Brain (organoid and tissue), 16 donors: ENCODE measurements at places on chromosomes 12 and 14.

DNA sequence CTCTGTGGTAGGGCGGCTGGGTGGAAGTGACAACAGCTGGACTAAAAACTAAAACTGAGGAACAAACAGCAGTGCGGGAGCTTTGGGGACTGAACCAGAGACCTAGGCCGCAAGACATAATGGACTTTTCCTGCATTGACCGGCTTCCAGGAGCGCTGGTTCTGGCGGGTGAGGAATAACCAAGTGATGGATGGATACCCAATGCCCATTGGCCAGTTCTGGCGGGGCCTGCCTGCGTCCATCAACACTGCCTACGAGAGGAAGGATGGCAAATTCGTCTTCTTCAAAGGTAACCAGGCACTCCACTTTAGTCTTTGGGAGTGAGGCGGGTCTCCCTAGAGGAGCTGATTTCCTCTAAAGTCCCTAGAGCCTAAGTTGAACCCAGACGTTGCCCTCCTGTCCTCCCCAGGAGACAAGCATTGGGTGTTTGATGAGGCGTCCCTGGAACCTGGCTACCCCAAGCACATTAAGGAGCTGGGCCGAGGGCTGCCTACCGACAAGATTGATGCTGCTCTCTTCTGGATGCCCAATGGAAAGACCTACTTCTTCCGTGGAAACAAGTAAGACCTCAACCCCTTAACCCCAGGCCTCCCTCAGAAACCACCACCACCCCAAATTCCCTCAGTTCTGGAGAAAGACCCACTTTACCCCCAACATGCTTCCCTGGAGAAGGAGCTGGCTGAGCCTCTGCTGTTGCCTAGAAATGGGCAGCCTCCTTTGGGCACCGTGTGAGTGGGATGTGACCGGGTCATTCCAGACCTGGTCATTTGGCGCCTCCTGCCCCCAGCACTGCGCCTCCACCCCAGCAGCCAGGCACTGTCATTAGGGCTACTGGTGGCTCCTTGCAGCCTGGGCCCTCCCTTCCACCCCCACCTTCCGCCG is 8.1 kb downstream of the MMP14 start:
- DNase-seq = no peak

- no peak for DNase-seq
Measured at GRCh38 chr12:68435299-68435637, 103.1 kb upstream of the MDM1 start.

DNA sequence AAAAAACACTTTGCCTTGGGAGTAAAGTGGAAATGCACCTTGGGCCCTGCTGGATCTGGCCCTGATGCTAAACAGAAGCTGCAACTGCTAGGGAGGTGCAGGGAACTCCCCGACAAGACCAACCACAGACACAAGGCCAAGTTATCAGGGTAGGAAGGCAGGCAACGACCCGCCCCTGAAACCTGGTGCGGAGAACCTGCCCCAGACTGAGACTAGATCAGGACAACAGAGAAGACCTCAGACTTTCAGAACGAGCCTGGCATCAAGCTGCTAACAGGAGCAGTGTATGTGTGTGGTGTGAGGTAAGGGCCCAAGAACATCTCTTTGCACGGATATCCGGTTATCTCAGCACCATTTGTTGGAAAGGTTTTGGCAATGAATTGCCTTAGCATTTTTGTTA is 233.7 kb upstream of the RTL1 start:
- DNase-seq = no peak

- DNase-seq = no peak
Measured at GRCh38 chr12:49642370-49642802, 19.0 kb downstream of the PRPF40B start.

GRCh38 chr14:97177016-97177415 is 379.8 kb downstream of the VRK1 start:
- DNase-seq = peak; percentile 32

DNA sequence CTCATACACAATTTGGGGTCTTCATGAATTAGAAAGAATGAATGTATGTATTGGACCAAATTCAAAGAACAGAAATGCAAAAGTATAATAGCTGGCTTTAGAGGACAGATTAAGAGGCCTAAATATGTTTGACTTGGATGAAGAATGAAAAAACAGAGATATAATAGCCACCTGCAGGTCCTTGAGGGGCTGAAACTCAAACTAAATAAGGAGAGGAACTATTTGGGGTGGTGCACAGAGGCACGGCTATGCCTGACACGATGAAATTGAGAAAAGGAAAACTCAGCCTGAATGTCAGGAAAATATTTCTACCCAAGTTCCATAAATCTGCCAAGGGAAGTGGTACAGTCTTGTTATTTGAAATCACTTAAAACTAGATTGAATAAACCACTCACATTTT is 222.9 kb upstream of the DDHD1 start:
- no peak for DNase-seq

DNA sequence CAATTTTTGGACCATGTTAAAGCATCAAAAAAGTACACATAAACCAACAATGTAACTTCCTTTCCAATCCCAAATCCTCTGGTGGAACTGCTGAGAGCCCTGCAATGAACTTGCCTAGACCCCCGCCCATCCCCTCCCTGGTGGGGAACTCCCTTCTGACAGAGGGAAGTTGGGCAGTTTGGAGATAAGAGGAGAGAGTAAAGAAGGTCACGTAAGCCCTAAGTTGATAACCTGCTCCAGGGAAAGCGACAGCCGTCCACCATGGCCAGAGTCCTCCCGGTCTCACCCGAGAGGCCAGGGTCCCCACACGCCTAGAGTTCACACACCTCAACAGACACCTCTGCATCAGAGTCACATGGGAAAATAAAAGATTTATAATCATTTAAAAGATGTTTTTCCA is 138.7 kb downstream of the EGLN3 start:
- no peak for DNase-seq

DNA sequence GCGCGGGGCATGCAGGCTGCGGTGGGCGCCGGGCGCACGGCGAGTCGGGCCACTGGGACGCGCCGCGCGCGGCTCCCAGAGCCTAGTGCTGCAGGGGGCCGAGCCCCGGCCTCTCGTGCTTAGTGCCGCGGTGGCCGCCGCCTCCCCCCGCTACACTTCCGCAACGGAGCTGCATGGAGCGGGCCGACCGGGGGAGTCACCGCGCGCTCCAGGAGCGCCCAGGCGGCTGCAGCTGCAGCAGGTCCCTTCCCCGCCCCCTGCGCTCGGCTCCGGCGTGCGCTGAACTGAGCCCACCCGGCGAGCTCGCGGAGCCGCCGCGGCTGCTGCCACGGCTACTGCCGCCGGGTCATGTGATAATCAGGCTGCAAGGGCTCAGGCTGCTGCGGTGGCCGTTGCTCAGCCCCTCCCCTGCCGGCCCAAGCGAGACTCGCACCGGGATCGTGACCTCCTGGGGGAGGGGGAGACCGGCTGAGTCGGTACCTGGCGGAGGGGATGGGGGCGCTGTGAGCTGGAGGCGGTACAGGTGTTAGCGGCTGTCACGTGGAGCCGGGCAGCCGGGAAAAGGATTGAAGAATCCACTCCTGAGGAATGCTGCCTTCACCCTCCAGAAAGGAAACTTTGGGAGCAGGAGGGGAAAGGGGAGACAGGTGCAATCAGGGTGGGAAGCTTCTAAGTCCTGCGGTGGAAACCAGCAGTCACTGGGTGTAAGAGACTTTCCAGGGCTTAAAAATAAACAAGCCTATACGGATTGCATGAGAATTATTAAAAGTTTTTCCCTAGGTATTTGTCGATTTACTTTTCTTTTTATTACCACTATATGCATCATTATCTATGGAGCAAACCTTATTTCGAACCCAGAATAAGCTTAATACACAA is at the start of gene PPM1H:
TSS of gene PPM1H (minus strand) at position 352 of the 876 bp plus-strand sequence. CDS start 414 bp downstream, outside the sequence.
- DNase-seq = peak; percentile 52

DNA sequence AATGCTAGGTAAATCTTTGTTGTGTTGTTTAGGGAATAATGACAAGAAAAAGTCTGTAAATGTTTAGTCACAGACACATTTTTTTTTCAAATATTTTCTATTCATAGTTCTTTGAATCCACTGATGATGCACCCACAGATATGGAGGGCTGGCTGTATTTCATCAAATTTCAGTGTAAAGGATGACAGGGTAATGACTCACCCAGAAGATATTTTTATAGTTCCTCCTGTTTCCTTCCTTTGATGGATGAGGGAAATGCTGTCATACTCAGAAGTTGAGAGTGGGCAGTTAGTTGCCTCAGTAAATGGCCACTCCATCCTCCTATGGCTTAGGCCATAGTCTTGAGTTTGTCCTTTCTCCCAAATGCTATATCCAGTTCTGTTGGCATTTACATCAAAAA is 76.9 kb upstream of the REP15 start:
- DNase-seq = no peak

DNA sequence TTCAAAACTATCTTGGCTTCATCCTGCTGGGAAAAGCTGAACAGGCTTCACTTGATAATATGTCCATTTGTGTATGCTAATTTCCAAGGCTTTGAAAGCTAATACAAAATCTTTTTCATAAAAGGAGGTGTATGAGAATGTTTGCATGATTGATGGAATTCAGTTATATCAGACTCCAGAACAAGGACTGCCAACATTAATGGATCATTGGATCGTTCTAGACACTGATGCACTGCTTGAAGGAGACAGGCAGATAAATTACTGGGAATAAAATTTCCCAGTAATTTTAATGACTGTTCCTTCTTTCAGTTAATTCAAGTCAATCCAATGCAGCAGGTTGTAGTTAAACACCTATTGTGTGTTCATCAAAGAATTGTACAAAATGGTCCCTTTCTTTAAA is 466 bp downstream of the GPRC5D start:
- DNase-seq = no peak

DNA sequence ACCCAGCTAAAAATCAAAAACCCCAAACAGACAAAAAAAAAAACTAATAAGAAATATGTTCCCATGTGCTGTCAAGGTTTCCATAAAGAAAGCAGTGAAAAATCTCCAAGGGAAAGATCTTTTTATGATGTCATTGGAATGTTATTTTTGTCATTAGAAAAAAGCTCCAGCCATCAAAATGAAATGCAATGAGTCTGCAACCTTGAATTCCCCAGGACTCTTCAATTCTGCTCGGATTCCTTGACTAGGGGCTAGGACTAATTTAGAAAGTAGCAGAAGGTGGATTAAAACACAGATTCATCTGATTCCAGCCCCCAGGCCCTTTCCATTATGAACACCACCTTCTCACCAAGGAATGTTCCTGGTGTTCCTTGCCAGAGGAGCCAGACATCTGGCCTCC is 6.0 kb upstream of the PCNX1 start:
- no peak for DNase-seq

DNA sequence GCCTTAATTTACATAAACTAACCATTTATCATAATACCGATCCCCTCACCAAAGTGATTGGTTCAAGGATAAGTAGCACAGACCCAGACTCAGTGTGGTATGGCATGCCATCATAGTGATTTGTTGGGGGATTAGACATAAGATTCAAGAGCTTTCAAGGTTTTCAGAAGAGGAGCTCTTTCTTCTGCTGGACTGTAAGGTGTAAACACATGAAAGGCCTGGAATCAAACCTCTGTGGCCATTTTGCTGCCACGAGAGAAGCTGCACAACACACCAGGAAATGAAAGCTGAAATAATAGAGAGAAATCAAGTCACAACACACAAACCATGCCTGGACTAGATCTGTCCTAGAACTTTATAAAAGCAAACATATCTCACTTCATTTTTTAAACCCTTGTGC is 30.8 kb downstream of the BTG1 start:
- no peak for DNase-seq

GRCh38 chr14:61932974-61933373 is 170.8 kb downstream of the SNAPC1 start:
- peak; percentile 79 for DNase-seq

DNA sequence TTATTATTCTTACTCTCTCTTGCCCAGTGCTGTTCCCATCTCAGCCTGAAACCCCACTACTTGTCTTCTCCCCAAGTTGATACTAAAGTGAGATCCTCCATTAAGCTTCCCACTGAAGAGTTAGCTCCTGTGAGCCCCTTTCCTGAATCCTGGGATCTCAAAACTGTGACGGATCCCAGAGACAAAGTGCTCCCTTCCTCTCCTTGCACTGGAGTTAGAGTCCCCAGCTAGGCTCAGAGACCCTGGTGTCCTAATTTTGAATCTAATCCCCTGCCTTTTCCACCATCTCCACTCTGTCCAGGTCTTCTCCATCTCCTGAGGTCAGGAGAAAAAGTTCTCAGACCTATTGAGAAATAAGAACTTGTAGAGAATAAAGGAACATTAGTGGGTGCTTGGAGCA is 17.6 kb upstream of the TBX3 start:
- DNase-seq = no peak

GRCh38 chr12:26520109-26520508 is 312.9 kb downstream of the ITPR2 start:
- DNase-seq = no peak

GRCh38 chr14:94536836-94537235 is 24.4 kb upstream of the SERPINA4 start:
- no peak for DNase-seq

- DNase-seq = no peak
Measured at GRCh38 chr12:41452838-41453407, 264.8 kb downstream of the PDZRN4 start.

- peak; percentile 51 for DNase-seq
Measured at GRCh38 chr14:61145903-61146481, 135.1 kb downstream of the TMEM30B start.

GRCh38 chr12:89311703-89312293 is 40.5 kb downstream of the DUSP6 start:
- no peak for DNase-seq

DNA sequence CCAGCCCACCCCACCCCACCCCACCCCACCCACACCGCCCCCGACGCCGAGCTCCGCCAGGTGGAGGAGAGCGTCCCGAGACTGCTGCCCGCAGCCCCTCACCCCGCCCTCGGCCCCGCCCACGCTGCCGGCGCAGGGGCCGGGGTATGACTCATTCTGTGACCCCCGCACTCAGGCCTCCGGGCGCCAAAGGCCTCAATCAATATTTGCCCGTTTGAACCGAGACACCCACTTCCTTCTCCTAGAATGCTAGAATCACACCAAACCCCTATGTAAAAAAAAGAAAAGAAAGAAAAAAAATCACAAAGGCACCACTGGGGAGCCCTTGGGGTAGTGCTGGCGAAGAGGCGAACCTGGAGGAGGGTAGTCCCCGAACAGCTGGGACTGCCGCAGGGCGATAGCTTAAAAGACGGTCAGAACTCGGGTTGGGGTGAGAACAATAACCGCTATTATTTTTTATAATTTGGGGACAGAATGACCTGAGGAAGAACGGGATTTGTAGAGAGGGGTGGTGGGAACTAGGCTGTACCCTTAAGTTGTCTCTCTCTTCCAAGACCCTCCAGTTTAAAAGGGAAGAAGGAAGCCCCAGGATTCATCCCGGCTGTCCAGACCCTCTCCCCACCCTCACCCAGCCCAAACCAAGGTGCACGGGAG is 894 bp downstream of the KRT8 start:
- no peak for DNase-seq

- DNase-seq = no peak
Measured at GRCh38 chr14:101192661-101193000, 289.1 kb upstream of the RTL1 start.
